ENCODE measurements at places on chromosomes 3 and 15.
A peak's percentile ranks its signal among the peaks of the same experiment; 100 is the strongest.

GRCh38 chr15:58227706-58228543 lies 89.7 kb downstream of the AQP9 start:
- DNase-seq, result peak; percentile 89

DNA sequence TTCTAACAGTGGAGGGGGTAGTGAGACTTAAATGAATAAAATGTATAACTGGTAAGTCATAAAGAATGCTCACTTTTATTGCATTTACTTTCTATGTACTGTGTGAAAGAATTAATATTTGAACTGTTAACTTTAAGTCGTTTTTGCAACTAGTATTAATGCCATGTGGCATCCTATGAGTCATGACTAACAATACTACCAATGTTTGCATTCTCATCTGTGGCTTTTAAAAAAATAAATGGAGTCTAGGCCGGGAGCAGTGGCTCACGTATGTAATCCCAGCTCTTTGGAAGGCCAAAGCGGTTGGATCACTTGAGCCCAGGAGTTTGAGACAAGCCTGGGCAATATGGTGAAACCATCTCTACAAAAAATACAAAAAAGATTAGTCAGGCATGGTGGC lies 5.2 kb downstream of the C3orf49 start:
- no peak for DNase-seq

GRCh38 chr3:109211941-109212340 lies 75.4 kb downstream of the C3orf85 start:
- DNase-seq, result no peak

DNA sequence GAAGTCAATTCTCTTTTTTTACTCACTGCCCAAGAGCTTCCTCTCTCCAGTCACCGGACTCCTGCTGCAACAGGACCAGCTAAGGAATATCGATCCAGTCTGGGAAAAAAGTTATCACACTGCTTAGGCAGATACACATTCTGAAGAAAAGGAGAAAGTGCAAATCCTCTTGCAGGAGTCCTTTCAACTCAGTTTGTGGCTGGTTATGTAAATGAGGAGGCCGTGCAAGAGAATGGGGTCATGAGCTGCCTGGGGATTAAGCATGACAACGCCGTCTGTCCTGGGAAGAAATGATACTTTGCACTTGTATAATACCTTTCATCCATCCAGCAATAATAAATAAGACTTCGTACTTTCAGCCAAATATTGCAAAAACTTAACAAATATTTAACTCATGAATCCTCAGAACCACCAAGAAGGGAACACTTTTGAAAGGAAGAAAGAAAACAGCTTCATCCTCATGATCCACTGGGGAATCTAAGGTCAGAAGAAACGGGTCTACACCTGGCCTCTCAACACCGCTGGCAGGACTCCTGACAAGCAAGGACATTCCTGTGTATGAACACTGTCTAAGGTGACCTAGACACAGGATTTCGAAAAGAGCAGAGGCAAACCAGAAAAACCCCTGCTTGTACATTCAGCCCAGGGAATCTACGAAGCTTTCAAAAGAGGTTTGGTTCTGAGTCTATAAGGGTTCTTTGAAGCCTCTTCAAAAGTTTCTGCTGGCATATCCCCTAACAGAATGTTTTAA lies 13.1 kb upstream of the WWTR1 start:
- DNase-seq, result no peak

DNA sequence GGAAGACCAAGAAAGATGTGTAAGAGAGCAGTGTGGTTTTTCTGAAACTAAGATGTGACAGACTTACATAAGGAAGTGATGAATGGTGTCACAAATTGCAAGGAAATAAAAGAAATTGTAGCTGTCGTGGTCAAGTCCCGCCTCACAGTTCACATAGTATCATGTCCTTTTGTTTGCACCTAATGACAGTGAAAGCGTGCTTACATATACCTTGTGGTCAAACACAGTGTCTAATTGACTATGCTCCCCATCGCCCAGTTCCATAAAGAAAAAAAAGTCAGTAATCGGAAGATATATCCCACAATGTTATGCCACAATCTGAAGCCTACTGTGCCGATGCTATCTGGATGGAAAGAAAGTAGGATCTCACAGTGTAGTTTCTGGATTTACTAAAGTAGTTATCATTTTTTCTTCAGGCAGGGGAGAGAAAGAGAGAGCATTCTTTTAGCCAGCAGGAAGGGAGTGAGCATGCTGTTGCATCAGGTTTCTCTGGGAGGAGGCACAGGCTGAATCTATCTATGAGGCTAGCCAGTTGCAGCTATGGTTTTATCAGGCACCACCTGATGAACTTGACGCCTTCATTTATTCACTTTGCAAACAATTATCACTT lies 9.8 kb upstream of the PLSCR1 start:
- DNase-seq, result no peak

DNA sequence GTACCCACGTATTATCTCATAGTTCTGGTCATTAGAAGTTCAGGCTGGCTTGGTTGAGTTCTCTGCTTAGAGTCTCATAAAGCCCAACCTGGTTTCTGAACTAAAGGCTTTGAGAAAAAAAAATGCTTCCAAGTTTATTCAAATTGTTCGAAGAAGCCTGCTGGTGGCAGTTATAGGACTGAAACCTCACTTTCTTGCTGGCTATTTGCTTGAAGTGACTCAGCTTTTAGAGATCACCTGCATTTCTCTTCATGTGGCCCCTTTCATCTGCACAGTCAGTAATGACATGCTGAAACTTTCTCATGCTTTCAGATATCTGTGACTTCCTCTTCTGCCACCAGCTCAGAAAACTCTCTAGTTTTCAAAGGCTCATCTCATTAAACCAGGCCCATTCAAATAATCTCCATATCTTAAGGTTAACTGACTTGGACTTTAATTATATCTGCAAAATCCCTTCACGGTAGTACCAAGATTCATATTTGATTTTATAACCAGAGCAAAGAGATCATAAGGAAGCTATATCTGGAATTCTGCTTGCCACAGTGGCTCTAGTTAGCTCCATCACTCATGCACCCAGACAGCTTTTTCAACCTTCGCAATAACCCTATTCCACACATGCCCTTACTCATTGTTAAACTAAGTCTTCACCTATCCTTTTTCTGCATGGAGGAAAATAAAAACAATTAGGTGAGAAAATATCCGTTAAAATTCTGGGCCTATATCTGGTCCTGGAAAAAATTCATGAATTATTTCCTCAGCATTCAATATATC lies 433.8 kb upstream of the CBLB start:
- no peak for DNase-seq

GRCh38 chr15:41825572-41826535 lies 2.0 kb upstream of the JMJD7 start:
- DNase-seq, result no peak

GRCh38 chr3:12796171-12797123 lies at the start of gene CAND2:
Gene CAND2 (plus strand): TSS chr3:12796680. CDS start chr3:12796721, 41 bp downstream.
- DNase-seq, result peak; percentile 69

DNA sequence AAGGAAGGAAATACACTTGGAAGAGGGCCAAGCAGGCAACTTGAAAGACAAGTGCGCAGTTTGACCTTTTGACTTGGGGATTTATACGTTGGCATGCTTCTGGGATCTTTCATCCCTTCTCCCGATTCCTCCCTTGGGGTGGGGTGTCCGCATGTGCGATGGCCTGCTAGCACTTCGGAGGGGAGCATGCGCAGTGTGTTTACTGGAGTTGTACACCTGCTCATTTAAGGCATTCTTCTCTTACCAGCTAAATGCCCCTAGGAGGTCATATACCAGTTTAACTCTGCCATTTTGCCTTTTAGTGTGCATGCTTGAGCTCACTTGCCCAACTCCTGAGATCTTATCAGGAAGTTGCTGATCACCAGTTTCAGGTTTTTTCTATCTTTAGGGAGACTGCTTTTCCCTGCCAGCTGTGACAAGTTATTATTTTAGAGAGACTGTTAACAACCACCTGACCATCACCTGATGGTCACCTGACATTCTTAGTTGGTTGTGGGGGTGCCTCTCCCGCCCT lies 63.5 kb downstream of the BFSP2 start:
- DNase-seq, result no peak

- peak; percentile 45 for DNase-seq
These were observed 40.5 kb downstream of the FILIP1L start for GRCh38 chr3:100073714-100074307.

DNA sequence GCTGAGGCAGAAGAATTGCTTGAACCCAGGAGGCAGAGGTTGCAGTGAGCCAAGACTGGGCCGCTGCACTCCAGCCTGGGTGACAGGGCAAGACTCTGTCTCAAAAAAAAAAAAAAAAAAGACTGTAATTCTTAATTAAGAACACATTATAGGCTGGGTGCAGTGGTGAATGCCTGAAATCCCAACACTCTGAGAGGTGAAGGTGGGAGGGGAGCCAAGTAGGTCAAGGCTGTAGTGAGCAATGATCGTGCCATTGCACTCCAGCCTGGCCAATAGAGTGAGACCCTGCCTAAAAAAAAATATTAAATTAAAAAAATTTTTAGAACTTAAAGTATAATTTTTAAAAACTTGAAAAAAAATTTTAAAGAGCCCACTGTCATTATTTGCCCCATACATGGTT lies 13.4 kb upstream of the ARPIN start:
- no peak for DNase-seq

- DNase-seq, result peak; percentile 52
These were observed 727 bp downstream of the RAP2B start for GRCh38 chr3:153162513-153163392.

DNA sequence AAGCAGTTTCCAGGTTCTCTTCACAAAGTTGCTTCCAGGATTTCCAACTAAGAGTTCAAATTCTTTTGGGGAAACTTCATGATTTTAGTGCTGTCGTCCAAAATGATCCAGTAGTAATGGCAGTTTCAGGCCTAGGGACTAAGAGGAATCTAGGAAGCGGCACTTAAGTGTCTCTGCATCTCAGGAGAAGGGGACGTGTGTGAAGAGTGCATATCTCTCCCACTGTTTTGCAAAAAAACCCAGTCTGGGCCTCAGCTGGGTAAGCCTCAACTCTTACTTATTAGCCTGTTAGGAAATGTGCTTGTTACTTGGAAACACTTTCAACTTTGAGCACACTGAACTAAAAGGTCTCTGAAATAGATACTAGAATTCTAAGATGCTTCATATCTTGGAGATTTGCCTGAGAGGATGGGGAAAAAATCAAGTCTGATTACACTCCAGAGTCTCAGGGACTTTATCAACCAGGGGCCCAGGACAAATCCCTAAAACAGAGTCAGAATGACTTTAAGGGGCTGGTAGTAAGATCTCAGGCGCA lies 81.8 kb downstream of the WDR76 start:
- DNase-seq, result no peak

DNA sequence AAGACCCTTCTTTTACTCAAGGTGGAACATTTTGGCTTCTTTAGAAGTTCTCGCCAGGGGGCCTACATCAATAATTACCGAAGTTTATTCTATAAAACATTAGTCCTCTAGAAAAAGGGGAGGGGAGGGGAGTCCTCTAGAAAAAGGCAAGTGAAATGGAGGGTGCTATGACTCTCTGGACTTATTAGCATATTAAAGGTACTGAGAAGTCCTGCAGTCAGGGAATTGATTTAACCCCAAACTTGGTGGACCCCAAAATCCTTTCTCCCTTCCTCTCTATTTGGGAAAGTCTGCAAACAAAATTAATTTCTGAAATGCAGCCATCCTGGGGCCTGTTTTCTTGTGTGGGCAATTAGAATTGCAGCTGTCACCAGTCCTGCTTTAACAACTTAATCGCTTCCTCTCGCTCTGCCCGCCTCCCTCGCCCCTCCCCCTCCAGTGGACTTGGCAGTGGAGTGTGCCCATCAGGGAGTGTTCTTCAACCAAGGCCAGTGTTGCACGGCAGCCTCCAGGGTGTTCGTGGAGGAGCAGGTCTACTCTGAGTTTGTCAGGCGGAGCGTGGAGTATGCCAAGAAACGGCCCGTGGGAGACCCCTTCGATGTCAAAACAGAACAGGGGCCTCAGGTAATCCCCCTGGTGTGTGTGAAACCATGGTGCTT lies 18.9 kb upstream of the LRRK1 start:
- no peak for DNase-seq

GRCh38 chr3:69628951-69629350 lies 110.3 kb upstream of the MITF start:
- no peak for DNase-seq

GRCh38 chr15:34613301-34613700 lies 29.9 kb upstream of the GOLGA8B start:
- DNase-seq, result no peak

DNA sequence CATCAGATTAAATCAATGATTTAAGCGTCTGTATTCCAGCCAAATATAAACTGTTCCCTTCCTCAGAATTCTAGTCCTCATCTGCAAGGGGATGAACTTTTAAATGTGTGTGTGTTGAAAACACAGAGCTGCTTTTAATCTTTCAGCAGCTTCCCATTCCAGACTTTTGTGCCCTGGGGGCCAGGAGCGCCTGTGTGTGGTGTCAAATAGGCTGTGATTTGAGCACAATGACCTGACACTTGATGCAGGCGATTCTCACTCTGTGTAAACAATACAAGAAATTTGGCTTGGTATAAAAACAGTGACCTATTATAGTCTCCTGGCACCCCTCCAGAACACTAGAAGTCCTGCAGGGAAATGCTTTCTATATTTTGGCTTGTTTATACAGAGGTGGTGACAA lies 274.6 kb upstream of the ROPN1 start:
- no peak for DNase-seq

DNA sequence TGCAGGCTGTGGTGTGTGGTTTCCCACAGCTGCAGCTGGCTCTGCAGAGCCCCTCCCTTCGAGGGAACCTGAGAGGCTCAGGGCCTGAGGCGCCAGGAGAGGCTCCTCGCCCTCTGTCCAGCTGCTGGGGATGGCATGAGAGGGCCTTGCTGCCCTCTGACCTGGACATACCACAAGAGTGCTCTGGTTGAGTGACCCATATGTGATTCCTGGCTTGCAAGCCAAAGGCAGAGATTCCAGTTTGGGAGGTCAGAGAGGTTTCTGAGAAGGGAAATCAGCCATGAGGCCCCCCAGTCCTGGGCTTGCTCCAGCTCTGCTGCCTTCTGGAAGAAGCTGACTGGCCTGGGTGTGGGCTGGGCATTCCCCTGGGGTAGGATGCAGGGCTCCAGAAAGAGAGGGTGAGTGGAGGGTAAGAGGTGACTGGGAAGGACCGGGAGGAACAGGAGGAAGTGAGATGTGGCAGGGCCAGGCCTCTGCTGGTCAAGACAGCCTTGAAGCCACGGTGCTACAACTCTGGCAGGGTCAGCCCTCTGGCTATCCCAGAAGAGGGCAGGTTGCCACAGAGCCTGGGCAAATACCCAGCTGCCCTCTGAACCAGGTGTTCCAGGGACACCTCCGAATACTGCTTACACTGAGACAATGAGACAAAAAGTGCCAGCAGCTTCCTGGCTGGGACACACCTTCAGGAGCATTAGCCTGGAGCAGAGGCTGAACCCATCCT lies 16.0 kb upstream of the SRP14 start:
- DNase-seq, result no peak

- DNase-seq, result no peak
These were observed 8.2 kb upstream of the RYK start for GRCh38 chr3:134258761-134259347.

DNA sequence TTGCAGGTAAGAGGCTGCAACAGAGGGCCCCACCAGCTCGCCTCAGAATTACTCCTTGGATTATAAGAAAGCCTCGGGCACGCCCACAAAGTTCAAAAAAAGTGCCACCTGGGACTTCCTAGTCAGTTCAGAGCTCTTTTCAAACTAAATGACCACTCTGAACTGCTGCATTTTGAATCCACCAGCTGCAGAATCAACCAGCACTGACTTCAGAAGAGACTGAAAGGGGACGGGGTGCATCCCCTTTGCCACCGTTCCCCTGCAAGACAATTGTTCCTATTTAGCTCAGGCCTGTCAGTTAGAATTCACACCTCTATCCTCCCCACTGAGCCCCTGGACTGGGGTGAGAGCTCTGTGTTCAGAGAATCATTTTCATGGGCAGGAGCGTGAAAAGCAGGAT lies 181.4 kb upstream of the GADL1 start:
- no peak for DNase-seq

- DNase-seq, result no peak
These were observed 189.9 kb downstream of the WNT5A start for GRCh38 chr3:55297245-55297644.

All from Ammon's horn (tissue), 1 donor.